ENCODE measurements at places on chromosomes 7 and 10.

GRCh38 chr7:154910125-154910524 is 92.8 kb downstream of the PAXIP1 start:
- DNase-seq = no peak

GRCh38 chr10:112985690-112986543 is 35.9 kb downstream of the TCF7L2 start:
- DNase-seq = peak; percentile 92

GRCh38 chr10:62000726-62001125 is 99.2 kb downstream of the ARID5B start:
- DNase-seq = no peak

DNA sequence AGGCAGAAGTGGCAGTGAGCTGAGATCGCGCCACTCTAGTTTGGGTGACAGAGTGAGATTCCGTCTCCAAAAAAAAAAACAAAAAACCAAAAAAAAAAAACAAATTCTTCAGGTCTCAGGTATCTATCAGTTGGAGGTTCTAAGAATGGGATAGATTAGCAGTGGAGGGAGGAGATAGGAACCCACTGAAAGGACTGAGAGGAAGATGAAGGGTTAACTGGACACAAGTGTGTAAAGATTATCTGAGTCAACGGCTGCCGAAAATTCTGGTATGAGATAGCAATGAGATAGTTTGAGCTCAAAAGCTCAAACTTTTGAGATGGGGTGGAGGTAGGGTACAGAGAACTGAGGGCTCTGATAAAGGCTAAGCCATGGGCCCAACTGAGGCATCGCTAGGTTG is 12.8 kb downstream of the ZNF467 start:
- no peak for DNase-seq
